Psoas muscle (tissue), 8 donors: ENCODE measurements at places on chromosomes 6 and 20. TPM values are rescaled to one million over a fixed set of nuclear protein-coding genes. Genes with fewer than 3 reads are reported as not detected.

DNA sequence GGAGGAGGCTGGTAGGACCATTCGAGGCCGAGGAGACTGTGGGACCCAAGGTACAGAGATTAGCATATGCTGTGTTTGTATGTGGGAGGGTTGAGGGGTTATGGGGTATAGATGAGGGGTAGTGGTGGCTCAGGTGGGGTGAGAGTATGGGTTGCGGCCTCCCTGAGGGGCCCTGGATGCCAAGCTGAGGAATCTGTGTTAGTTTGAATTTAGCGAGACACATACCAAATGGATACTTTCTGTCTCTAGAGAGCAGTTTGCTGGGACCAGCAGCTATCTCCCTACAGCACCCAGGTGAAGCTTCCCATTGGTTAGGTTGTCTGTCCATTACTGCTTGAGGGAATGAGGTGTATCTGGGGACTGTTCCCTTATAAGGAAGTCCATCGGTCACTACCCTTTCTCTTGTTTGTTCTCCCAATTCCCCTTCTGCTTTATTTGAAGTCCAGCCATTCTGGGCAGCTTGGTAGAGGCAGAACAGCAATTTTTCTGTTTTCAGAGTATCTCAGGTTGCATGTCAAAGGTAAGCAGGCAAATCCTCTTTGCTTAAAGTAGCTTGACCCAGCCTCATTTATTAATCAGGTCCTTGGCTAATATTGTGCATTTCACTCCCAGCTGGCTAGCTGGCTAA lies 15.2 kb downstream of the CHMP4B start:
- DNase-seq, result no peak

GRCh38 chr20:36374995-36375394 lies 68.9 kb downstream of the DLGAP4 start:
- DNase-seq, result no peak

CEP250 gene
- polyA plus RNA-seq, result 7.4 TPM

DNA sequence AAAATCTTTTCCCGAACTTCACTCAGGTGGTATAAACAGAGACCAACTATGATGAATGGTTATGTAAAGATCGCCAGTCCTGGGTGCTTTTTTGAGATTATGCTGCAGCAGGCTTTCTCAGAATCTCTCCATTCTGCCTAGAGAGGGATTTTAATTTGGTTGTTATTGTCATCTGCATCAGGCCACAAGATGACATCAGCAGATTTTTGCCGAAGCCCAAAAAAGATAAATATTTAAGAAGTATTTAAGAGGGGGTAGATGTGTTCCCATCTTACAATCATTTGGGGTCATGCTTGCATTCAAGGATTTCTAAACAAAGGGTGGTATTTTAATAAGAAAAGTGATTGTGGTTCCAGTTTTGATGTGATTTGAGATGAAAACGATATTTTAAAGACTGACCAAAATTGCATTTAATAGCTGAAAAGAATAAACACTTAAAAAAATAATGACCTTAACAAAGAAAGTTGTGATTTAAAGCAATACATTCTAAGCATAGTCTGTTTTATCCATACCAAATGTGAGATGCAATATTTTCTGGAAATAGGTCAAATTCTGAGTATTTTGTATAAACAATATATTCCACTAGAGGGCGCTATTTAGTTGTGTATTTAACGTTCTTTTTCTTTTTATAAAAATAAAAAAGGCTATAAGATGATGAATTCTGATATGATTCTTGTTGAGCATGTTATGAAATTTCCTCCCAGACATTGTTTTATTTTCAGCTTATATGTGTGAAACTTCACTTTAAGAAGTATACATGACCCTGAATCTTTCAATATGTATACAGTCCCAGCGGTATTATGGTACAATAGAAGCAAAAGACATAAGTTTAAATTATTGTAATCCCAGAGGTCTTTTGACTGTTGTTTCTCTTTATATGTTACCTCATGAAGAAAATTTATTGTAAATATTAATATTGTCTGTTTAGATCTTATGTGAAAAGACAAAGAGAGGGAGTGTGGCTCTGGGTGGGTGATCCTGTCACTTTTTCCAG lies 51.0 kb upstream of the ZFP64 start:
- DNase-seq, result no peak

TFAP2B gene
- polyA plus RNA-seq, result not detected
